Endodermal cell (in vitro differentiated cells): ENCODE measurements at places on chromosomes 5 and 9. TPM values are rescaled to one million over a fixed set of nuclear protein-coding genes. Genes with fewer than 3 reads are reported as not detected.

Gene KIF4B
- 0.14 TPM in 1 of 2 replicates, not detected in the other for total RNA-seq

Gene PTGS1
- total RNA-seq, result 1.1 to 3.6 TPM (median 1.6 TPM) in 3 replicates

Gene CDX1
- 0.25 TPM in 1 of 2 replicates, not detected in the other for total RNA-seq

Gene CARTPT
- total RNA-seq, result not detected in 2 replicates

Gene MARCOL
- total RNA-seq, result not detected in 2 replicates

Gene RHOBTB3
- 444 to 1,382 TPM (median 456 TPM) in 3 replicates for total RNA-seq

Gene BSPRY
- 13.3 and 14.1 TPM in 2 replicates for total RNA-seq

Gene BHMT
- total RNA-seq, result 0.47 to 1.4 TPM (median 1.3 TPM) in 3 replicates

Gene SAXO1
- 0.04 and 0.23 TPM in 2 replicates for total RNA-seq

Gene RGS7BP
- total RNA-seq, result 1.5 and 1.6 TPM in 2 replicates

Gene CDKN2A
- total RNA-seq, result 1.9 and 2.6 TPM in 2 replicates

Gene AFAP1L1
- 0.55 to 4.7 TPM (median 0.58 TPM) in 3 replicates for total RNA-seq

Gene CCNO
- 9.1 and 9.7 TPM in 2 replicates for total RNA-seq

Gene TAL2
- total RNA-seq, result 4.1 and 5.0 TPM in 2 replicates

Gene SPINK7
- not detected in 2 replicates for total RNA-seq

Gene ADAMTS13
- 18.8 to 24.6 TPM (median 21.7 TPM) in 3 replicates for total RNA-seq

Gene PARP8
- total RNA-seq, result 19.4 and 23.2 TPM in 2 replicates

Gene ANXA2R
- total RNA-seq, result 0.27 to 1.1 TPM (median 0.73 TPM) in 3 replicates

Gene PURA
- total RNA-seq, result 5.5 and 7.7 TPM in 2 replicates

Gene C1QTNF3
- 2.1 to 7.2 TPM (median 6.3 TPM) in 3 replicates for total RNA-seq

Gene LECT2
- total RNA-seq, result not detected in 2 replicates

Gene GARIN3
- not detected in 2 replicates for total RNA-seq

Gene DMRT3
- total RNA-seq, result not detected in 3 replicates

Gene STPG3
- total RNA-seq, result 0.25 TPM in 1 of 2 replicates, not detected in the other

Gene MLANA
- total RNA-seq, result not detected in 2 replicates

Gene IARS1
- 138 to 177 TPM (median 170 TPM) in 3 replicates for total RNA-seq

Gene BNC2
- 2.6 to 4.3 TPM (median 3.0 TPM) in 3 replicates for total RNA-seq

Gene ACTL7B
- not detected in 3 replicates for total RNA-seq

Gene SPINK6
- not detected in 3 replicates for total RNA-seq
